Foreskin keratinocyte (primary cell): ENCODE measurements at places on chromosomes 3 and 15.

- no peak for DNase-seq
These were observed 478.2 kb downstream of the NLGN1 start for GRCh38 chr3:173875790-173876189.

- no peak for DNase-seq
These were observed 9.7 kb downstream of the ZXDC start for GRCh38 chr3:126465928-126466544.

DNA sequence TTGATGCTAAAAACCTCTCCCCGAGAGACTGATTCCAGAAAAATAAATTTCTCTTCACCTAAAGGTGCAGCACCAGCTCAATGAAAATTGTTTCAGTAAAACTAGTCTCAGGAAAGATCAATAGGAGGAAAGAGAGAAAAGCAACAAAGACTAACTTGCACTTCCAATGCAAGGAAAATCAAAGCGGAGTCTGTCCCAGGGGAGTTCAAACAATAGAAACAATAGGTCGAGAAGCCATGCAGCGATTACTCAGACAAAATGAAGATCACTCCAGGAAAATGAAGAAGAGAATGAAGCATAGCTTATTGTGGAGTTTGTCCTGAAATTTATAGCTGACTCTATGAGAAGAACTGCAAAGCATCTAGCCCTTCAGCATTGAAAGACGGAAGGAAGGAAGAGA is 105.1 kb upstream of the FRMD4B start:
- no peak for DNase-seq

- peak; percentile 93 for DNase-seq
These were observed 105.0 kb upstream of the GAP43 start for GRCh38 chr3:115518100-115518852.

- DNase-seq, result peak; percentile 82
These were observed 208.5 kb upstream of the LINGO1 start for GRCh38 chr15:77840991-77841775.

GRCh38 chr3:183508821-183509220 is 46.7 kb downstream of the KLHL6 start:
- no peak for DNase-seq

- no peak for DNase-seq
These were observed 13.2 kb upstream of the ANPEP start for GRCh38 chr15:89827829-89828228.

- DNase-seq, result no peak
These were observed 12.1 kb downstream of the HEMK1 start for GRCh38 chr3:50581459-50581842.
